ENCODE measurements at places on chromosomes 1 and 21.
A peak's percentile ranks its signal among the peaks of the same experiment; 100 is the strongest.

- DNase-seq = no peak
These were observed 45.1 kb downstream of the MAP3K7CL start for GRCh38 chr21:29175408-29176134.

DNA sequence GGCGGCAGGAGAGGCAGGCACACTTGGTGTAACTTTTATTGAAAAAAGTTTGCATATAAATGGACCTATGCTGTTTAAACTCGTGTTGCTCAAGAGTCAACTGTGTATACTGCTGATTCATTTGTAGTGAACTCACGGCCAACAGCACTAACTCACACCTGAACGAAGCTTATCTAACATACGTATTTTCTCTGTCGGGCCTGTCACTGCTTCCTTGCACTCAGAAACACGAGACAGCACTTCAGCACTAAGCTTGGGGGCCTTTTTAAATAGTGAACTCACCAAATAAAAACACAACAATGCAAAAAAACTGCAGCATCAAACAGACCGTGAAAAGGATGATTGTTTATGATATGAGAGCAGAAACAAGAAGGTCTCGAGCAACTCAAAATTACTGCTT lies 58.9 kb upstream of the NEK2 start:
- no peak for DNase-seq

DNA sequence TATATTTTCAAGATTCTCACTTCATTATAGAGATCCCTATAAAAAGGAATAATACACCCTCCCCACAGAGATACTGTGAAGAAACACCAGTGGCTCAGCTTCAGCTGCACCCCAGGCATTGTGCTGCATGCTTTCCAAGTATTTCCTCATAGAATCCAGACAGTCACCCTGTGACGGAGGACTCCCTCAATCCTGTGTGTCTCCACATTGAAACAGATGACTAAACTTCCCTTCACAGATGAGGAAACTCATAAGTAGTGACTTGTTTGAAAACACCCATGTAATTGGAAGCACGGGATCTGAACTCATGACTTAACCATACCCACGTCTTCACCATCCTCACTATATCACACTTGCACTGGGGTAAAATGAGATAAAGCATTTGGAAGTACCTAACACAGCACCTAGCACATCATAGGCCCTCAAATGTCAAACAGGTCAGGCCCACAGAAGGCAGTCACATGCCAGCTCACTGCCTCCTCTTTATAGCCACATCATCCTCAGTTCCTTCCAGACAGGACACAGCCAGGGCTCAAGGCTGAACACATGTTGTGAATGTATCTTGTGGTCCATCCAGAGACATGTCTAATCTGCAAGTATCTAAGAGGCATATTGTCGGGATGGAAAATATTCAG lies 55.2 kb downstream of the GPR161 start:
- DNase-seq = no peak

DNA sequence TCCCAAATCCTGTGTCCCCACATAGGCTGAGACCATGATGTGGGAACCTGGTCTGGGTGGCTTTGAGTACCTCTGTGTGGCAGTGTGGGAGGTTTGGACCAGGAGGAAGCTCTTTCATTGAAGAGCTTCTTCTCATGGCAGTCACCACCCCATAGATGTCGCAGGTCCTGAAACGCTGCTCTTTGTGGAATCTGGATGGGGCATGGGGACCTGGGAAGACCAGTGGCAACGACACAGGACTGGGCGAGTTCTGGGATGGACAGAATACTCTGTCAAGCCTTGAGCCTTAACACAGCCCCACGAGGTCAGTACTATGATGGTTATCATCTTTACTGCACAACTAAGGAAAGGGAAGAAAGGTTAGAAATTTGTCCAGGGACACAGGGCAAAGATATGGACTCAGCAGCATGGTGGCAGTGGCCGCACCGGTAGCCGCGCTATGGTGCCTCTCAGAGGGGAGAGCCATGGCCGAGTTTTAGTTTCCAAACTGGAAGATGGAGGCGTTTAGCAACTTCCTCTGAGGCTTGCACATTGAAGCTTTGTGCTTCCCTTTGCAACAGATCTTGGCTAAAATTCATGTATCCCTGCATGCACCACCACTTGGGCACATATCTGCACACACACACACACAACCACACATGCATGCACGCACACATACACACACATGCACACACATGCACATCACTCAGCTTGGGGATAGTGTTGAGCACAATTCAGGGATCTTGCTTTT lies 117.7 kb upstream of the C1orf174 start:
- no peak for DNase-seq

- peak; percentile 25 for DNase-seq
These were observed 1.4 kb upstream of the TBX19 start for GRCh38 chr1:168279253-168279652.

DNA sequence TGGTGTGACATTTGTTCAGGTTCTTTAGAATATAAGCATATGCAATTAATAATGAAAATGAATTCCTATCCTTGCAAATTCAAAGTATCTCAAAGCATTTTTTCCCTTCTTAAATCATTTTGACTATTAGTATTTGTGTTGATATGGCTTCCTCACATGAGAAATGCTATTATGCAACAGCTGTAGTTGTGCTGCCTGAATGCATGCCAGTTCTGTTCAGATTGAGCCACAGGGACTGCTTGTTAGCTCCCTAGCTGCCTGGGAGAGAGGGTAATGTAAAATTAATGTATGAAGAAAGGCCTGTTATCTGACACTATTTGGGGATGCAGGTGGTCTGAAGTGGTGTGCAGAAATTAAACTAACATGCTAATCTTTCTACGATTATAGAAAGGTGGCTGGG lies 45.5 kb downstream of the CACHD1 start:
- DNase-seq = no peak

DNA sequence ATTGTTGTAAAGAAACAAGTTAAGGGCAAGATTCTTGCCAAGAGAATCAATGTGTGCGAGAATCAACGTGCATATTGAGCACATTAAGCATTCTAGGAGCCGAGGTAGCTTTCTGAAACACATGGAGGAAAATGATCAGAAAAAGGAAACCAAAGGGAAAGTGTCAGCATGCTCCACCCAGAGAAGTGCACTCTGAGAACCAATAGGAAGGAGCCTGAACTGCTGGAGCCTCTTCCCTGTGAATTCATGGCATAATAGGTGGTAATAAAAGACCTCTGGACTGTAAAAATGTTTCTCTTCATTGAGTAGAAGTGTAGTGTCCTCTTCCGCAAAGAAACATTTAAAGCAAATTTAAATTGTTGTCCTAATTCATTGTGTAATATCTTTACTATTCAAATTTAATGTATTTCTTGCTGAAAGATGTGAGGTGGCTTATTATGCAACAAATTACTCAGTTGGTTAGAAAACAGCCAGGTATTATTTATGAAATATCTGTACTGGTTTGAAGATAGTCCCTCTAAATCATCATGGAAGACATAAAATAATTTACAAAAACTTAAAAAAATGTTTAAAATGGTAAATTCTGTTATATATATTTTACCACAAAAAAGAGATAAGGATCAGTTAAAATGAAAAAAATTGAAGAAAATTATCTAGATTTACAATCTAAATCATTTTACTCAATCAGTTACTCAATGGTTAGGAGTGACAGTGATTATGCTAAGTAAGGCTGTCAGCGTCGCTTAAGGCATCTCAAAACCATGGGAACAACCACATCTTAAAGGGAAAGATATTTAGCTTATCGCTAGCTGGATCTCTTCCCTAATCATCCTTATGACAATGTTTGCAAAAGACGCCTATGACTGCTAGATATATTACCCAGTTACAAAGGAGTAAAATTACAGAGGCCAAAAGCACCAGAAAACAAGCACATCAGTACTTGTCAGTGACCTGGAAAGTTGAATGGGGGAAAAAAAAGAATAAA lies 31.3 kb downstream of the NVL start:
- no peak for DNase-seq

GRCh38 chr1:41023279-41023990 lies 1.9 kb upstream of the SLFNL1 start:
- no peak for DNase-seq

DNA sequence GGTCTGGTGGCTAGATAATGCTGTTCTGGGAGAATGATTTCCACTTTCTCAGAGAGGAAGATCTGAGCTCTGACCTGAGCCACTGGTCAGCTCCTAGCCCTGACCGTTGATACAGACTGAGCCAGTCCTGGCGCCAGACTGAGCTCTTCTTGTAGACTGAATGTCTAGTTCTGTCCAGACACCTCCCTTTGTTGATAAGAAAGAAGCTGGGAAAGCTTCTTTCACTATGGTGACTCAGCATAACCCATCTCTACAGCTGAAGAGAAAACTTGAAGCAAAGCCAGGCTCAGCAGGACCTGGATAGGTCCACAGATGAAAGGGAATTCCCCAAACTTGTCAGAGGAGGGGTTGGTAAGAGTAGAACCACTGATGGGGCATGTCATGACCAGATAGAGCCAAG lies 9.9 kb upstream of the TRABD2B start:
- no peak for DNase-seq

DNA sequence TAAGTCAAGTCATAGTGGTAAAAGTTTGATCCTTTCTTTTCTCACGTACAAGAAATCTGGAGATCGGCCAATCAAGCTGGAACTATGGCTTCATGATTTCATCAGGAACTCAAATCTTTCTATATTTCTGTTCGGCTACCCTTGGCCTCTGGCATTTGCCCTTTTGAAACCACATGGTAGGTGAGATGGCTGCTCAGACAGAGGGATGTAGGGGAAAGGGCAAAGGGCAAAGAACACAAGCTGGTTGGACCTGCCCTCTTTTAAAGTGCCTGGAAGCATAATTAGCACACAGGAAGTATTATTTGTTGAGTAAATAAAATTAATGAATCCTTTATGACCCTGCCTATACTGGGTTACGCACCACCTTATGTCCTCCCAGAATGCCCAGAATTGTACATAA lies 11.5 kb upstream of the RGS1 start:
- no peak for DNase-seq

GRCh38 chr1:159990005-159990404 lies 36.0 kb upstream of the SLAMF9 start:
- DNase-seq = no peak

DNA sequence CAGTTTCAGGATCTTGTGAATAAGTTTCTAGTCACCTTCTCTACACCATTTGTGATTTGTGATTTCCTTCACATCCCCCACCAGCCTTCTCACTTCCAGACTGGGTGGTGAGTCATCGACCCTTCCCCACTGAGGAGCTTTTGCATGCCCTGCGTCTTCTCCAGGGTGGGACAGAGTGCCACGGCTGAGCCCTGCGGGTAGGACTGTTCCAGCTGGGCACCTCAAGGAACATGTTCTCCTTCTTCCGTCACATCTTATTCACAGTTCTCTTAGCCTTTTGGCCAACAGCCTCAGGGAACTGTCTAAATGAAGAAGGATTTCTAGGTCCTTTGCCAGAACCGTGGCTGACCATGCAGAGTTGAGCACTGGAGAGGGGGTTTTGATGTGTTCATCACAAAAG lies 116.5 kb downstream of the TMEM53 start:
- DNase-seq = no peak

GRCh38 chr1:8860738-8861516 lies 17.6 kb downstream of the ENO1 start:
- no peak for DNase-seq

DNA sequence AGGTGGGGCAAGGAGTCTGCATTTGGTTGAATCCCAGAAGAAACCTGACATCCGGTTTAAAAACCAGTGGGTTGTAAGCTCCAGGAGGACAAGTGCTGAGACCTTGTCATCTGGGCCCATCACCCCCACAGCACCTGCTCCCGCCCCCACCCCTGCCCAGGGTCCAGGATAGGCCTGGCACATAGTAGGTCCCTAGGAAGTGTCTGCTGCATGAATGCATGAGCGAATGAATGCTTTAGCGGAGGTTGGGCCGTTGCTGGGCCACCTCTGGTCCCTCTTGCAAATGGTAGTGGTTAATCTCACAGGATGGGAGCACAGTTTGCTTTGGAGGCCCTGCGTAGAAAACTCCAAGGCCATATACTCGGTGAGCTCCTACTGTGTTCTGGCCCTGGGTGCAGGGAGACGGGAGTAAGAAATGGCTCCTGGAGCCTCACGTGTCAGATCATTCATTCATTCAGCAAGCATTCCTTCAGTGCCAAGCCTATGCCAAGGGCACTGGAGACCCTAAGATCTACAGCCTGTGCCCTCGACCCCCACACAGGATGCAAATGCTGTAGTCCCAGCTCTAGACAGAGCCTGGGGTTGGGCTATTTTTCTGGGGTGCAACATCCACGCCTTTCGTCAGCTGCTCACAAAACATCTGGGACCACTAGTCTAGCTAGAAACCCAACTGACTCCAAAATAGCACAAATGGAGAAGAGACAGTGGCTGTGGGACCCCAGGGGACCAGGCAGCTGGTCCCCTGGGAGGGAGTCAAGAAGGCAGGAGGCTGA lies 28.9 kb downstream of the EPHA2 start:
- no peak for DNase-seq

DNA sequence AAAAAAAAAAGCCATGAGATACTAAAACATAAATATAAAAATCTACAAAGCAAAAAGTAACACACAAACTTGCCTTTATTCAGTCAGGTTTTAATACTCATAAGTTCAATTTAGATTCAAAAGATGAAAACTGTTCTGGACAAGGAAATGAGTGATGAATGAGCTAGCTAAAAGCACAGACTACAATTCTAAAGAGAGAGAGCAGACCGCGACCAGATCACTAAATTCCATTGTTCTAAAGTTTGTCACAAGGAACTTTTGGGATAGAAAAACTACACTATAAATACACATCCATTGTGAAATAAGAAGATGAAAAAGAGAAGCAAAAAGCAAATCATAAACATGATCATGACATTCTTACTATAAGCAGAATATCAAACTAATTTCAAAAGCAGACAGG lies 1.7 kb downstream of the ODF2L start:
- DNase-seq = no peak

GRCh38 chr1:50080904-50081586 lies 27.7 kb upstream of the ELAVL4 start:
- DNase-seq = no peak

DNA sequence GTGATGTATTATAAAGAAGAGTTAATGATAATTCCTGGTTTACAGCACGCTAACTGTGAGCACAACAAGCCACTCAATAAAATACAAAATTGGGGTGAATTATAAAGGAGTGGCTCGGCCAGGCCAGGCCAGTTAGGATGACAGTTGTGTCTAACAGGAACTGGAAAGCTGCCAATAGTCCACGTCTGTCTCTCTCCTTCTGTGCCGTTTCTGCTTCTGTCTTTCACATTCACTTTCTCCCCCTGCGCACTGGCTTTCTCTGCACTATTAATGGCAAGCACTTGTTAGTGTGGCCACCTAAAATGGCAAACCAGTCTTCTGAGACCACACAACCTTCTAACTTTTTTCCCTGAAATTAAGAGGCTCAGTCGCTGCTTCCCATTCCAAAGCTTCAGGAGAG lies 394.3 kb downstream of the NTNG1 start:
- DNase-seq = no peak

Measured in hematopoietic multipotent progenitor cell treated with erythropoietin and hydrocortisone succinate and interleukin-3 and kit ligand, for 15 days (in vitro differentiated cells).